CD8-positive, alpha-beta memory T cell (primary cell): ENCODE measurements at places on chromosomes 12 and 14. TPM values are rescaled to one million over a fixed set of nuclear protein-coding genes. Genes with fewer than 3 reads are reported as not detected.

Gene SMOC1
- not detected for polyA plus RNA-seq

Gene BCL2L14
- not detected for polyA plus RNA-seq

Gene CGRRF1
- 27.3 TPM for polyA plus RNA-seq

Gene CCNK
- polyA plus RNA-seq: 16.4 TPM

- no peak for DNase-seq
Measured at GRCh38 chr14:58771016-58771415, 133.3 kb downstream of the DACT1 start.

DNA sequence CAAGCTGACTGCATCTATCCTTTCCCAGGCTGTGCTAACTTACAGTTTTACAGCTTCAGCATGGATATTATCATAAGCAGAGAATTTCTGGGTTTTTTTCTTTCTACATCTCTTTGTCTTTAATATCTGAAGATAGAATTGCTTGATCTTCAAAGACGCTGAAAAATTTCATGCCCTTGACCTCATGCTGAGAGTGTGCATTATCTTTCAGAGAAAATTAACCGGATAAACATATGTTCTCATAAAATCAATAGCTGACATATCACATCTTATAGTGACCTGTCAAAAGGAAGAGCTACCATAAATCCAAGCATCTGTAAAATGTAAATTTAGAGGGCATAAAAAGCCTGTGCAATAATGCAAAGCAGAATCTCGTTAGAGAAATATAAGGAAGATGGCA is 1704.1 kb upstream of the FLRT2 start:
- DNase-seq: no peak
